ENCODE measurements at places on chromosomes 11 and 22.
A peak's percentile ranks its signal among the peaks of the same experiment; 100 is the strongest.

GRCh38 chr11:120029321-120029720 lies 108.6 kb downstream of the TRIM29 start:
- no peak for DNase-seq

DNA sequence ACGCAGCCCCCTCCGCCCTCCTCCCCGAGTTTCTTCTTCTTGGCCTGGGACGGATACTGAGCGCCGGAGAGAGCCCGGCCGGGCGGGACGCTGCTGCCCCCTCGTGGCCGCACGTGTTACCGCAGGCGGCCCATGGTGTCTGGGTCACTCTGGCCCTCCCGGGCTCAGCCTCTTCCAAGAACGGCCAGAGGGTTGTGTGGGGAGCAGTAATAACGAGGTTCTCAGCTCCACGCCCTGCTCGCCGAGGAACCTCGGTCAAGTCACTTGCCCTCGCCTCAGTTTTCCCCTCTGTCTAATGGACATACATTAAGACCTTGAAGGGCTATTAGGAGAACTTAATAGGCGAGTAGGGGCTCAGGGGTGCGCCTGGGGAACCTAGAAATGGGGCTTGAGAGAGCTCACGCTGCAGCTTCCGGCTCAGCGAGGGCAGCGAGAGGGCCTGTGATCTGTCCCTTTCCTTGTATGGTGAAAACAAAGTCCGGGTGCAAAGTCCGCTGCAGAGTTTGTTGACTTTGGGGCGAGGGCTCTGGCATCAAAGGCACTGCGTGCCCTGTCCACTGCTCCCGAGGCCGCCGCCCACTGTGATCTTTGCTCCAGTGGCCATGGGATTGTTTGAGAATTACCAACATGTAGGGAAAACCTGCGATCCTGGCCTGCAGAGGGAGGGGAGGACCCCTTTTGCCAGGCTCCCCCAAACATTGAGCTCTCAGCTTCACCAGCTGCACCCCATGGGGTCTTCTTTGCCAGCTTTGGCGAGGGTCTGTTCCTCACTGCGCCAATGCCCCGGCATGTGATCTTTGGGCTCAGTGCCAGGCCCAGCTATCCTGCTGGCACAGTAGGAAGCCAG lies 14.4 kb upstream of the LRP5 start:
- DNase-seq: peak; percentile 90

GRCh38 chr11:34223021-34223813 lies 117.8 kb downstream of the NAT10 start:
- no peak for DNase-seq

DNA sequence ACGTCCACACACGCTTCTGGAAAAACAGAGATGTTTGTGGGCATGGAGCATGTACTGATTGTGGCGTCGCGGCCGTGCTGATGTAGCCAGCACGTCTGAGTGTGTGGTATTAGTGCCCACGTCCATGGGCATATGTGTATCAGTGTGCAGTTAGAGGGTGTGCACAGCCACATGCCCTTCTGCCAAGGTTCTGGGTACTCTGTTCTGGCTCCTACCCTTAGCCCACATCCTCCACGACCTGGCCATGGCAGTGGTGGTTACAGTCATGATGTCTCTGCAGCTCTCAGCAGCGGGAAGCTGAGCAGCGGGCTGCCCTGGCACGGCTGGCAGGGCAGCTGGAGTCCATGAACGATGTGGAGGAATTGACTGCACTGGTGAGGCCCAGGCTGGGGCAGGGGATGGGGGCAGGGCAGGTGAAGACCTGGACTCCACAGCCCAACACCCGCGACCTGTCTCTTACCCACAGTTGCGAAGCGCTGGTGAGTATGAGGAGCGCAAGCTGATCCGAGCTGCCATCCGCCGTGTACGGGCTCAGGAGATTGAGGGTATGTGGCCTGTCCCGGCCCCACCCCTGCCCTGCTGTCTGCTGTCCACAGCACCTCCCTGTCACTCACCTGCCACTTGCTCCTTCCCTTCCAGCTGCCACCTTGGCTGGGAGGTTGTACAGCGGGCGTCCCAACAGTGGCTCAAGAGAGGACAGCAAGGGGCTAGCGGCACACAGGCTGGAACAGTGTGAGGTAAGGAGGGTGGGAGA lies 7.3 kb downstream of the SMTN start:
- no peak for DNase-seq

- no peak for DNase-seq
Observed at GRCh38 chr11:13680501-13681264, 12.2 kb downstream of the FAR1 start.

GRCh38 chr11:34706709-34707461 lies 86.0 kb downstream of the EHF start:
- DNase-seq: no peak

DNA sequence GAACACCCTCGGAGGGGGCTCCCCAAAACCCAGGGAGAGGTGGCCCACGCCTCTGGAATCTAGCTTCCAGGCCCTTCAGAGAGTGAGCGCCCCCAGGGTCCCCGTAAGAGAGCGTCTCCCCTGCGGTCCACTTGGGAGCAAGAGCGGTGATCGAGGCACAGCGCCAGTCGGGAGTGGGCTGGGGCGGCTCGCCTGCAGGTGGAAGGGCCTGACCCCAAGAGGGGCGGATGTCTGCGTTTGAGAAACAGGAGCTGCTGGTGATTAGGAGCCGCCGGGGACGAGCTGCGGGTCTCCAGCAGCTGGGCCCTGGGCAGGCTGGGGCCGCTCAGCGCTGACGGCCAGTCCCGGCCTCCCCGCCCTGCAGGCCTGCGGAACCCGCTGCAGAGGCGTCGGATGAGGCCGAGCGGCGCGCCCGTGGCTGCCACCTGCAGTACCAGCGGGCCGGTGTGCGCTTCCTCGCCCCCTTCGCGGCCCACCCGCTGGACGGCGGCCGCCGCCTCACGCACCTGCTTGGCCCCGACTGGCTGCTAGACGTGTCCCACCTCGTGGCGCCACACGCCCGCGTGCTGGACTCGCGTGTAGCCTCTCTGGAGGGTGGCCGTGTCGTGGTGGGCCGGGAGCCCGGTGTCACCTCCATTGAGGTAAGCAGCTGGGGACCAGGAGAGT lies 10.0 kb downstream of the TMEM132A start:
- DNase-seq: no peak

GRCh38 chr11:93939084-93939760 lies 81.9 kb upstream of the HEPHL1 start:
- DNase-seq: no peak

- no peak for DNase-seq
Observed at GRCh38 chr11:86183694-86184093, 60.9 kb upstream of the EED start.

DNA sequence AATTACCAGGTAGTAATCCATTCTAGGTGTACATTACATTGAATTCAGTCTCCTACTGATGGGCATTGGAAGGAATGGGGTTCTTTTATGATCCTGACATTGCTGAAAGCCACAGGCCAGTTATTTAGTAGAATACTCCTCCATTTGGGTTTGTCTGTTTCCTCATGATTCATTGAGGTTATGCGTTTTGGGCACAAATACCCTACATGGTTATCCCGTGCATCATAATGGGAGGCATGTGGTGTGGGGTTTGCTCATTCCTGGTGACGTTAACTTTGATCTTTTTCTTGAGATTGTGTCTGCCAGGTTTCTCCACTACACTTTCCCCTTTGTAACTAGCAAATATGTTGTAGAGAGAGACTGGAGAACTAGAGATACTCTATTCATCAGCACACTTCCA lies 5.5 kb downstream of the FOLR3 start:
- DNase-seq: no peak

GRCh38 chr22:29207243-29207550 lies 1.5 kb downstream of the EMID1 start:
- DNase-seq: no peak

GRCh38 chr11:88103337-88104206 lies 71.7 kb downstream of the RAB38 start:
- DNase-seq: peak; percentile 64

DNA sequence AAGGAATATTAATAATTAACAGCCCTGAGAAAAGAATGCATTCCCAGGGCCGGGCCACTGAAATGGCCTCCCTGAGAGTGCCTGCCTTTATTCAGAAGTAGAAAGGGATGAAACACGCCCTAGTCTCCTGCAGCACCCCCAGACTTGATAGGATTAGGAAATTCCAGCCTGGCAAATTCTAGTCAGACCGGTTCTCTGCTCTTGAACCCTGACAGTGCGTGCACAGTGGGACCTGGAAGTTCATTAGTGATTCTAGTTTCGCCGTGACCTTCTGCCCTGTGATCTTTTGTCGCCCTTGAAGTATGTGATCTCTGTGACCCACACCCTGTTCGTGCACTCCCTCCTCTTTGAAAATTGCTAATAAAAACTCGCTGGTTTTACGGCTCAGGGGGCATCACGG lies 2.1 kb upstream of the GSTP1 start:
- DNase-seq: no peak

DNA sequence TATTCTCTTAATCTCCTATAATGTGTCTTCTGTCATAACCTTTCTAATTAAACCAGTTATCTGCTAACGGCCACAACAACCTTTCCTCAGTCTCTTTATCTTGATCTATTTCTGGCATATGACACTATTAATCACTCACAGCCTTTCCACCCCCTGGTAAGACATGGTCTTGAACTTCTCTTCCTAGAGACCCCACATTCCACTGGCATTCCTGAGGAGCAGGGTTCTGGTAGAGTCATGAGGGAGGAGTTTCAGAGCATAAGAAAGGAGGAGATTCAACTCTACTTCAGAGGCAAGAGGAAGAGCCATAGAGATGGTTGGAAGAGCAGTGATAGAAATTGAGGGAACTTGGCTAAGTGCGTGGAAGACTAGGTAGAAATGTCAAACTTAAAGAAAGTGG lies 325.6 kb downstream of the BLID start:
- DNase-seq: no peak

DNA sequence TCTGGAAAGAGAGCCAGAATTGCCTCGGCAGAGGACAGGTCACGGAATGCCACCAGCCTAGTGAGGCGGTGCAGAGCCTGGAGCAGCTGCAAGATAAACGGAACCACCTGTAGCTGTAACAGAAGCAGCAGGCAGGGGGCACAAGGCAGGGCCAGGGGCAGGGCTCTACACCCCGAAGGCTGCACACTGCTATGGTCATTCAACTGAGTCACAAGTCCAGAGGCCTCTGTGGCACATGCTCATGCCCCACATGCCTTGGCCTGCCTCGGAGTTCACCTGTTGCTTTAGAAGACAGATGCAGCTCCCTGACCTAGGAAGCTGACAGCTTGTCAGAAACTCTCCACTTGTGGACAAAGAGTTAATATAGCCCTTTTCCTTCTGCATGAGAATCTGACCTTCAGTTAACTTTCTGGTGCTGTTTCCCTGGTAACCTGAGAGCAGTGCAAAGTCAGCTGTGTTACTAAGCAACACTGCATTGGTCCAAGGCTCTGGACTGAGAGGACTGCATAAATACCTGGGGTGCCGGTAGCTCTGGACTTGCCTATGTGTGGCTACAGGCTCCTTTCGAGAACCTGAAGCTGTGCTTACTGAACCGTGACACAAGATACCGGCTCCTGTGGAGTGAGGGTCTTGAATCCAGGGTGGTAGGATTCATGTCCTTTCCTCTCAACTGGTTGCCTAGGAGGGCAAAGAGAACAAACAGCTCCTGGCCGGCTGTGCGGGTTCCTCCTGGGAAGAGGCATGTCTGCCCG lies 10.5 kb downstream of the COMMD9 start:
- DNase-seq: no peak

- peak; percentile 88 for DNase-seq
Observed at GRCh38 chr11:67302571-67303131, 679 bp upstream of the SSH3 start.

- no peak for DNase-seq
Observed at GRCh38 chr22:30763815-30764673, 69.4 kb downstream of the OSBP2 start.

- DNase-seq: no peak
Observed at GRCh38 chr11:29490938-29491337, 525.9 kb downstream of the KCNA4 start.

DNA sequence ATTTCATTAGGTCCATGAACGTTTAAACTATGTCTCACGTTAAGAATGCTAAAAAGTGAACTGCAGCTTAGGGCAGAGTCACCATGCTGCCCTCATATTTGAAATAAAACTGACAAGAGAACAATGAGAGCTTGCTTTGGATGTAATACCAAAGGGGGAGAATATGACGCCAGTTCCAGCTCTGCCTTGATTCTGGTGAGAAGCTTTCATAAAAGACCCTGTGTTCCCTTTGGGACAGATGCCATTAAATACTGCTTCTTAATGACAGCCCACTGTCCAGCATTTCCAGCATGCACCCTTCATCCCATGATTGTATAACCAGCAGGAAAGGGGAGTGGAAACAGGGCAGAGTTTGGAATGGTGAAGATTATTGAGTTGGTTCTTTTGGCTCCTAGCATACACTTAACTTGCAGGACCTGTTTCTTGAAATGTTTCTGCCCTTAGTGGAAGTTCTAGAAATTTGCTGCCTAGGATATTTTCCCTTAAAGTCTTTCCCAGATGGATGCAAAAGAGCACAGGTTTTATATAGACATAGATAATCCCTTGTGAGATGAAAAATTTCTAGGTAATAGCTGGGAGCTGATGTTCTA lies 139.3 kb upstream of the LDLRAD3 start:
- DNase-seq: no peak

DNA sequence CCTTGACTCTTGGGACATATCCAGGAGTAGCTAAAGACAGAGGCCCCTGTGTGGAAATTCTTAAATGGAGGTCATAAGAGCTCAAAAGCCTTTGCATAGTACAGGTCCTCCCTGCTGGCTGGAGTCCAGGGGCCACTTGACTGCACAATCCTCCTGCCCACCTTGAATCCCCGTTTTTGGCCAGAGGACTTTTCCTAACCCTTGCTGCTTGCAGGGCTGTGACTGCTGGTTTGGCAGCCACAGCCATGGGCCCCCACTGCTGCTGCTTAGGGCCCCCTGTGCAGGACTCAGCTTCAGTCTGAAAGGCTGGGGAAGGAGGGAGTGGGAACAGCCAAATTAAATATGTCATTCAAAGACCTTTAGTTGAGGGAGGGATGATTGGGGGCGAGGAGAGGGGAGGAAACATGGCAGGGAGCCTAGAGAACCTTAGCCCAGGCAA lies 33.4 kb downstream of the ARHGAP1 start:
- DNase-seq: peak; percentile 56

DNA sequence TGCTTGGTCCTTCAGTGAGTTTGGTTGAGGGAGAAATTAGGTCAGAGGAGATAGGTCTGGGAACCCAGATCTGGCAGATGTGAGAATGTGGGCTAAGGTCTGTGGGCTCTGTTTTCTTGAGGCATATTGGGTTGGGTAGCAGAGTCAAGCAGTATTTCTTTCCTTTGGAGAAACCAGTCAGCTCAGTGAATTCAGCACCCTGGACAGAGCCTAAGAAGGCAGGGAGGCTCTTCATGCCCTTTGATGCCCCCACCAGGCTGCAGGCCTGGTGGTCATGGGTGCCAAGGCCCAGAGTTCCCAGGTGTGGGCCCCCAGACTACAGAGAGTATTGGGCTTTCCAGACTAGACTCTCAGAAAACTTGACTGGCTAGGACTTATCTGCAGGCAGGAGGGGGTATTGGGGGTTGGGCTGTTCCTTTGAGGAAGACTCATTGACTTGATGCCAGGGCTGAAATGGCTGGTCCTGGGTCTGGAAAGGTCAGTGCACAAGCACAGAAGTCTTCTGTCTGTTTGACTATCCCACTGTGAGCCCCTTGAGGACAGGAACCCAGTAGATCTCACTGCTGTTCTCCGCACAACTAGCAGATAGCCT lies 45.3 kb upstream of the NECTIN1 start:
- DNase-seq: peak; percentile 36

GRCh38 chr11:57792060-57792541 lies 30.5 kb downstream of the CTNND1 start:
- DNase-seq: peak; percentile 93
